ENCODE measurements at places on chromosomes 11 and 22.

DNA sequence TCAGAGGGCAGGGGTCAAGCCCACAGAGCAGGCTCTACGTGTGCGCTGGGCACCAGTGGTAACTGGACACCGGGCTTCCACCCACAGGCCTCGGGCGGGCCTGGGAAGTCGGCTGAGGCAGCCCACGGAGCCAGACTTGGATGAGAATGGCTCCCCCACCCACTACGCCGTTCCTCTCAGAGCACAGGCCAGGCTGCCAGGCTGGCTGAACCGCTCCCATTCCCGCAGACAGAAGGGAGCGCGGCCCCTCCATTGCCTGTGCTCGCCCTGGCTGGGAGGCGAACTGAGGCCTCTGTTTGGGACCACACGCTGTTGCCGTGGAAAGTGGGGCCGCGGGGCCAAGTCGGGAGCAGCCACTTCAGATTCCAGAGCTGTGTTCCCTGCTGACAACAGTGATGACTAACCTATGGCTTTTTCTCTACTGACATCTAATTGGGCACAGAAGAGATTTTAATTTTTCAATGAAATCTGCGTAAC is 63.9 kb downstream of the MYH9 start:
- DNase-seq, result peak; percentile 43

DNA sequence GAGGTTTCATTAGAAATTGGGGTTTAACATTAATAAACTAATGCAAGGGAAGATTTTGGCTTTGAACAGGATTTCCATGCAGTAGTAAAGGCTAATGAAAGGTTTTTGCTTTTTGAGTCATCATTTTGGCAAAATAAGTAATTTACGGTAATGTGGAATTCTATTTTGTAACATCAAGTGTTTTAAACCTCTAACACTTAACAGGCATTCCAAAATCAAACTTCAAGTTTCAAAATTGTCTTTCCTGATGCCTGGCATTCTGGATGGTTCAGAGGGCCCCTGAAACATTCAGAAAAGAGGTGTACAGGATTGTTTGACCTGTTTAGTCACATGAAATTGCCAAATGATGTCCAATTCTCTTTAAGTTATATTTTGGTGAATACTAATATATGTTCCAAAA is 90.4 kb upstream of the GNAZ start:
- DNase-seq, result no peak

- no peak for DNase-seq
Measured at GRCh38 chr22:46007003-46007847, 30.3 kb upstream of the WNT7B start.

DNA sequence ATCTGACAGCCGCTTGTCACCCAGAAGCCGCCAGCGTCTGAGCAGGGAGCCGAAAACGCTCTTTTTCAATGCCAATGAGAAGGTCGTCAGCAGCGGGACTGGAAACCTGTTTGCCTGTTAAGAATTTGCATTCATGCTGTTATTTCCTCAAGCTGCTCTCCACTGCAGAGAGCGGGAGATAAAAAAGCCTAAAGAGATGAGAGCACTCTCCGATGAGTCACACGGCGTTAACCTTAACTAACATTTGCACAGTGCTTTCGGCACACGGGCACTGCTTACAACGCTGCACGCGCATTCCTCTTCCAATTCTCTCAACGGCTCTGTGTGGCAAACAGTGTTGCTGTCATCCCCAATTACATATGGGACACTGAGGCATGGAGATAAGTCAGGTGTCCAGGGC is 40.0 kb upstream of the RTL6 start:
- DNase-seq, result no peak
